MV-4-11 (cell line): ENCODE measurements at places on chromosomes 1 and 21.
A peak's percentile ranks its signal among the peaks of the same experiment; 100 is the strongest.

DNA sequence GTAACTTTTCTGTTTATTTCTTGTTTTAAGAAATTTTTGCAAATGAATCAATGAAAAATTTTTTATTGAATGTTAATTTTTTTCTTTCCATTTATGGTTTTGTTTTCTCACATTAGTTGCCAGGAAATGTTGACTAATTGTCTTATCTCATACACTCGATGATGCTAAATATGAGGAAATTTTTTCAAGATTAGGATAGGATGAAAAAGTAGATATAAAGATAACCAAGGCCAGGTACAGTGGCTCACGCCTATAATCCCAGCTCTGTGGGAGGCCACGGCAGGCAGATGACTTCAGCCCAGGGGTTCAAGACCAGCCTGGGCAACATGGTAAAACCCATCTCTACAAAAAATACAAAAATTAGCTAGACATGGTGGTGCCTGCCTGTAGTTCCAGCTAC, 12.6 kb downstream of the LAX1 start:
- no peak for DNase-seq

DNA sequence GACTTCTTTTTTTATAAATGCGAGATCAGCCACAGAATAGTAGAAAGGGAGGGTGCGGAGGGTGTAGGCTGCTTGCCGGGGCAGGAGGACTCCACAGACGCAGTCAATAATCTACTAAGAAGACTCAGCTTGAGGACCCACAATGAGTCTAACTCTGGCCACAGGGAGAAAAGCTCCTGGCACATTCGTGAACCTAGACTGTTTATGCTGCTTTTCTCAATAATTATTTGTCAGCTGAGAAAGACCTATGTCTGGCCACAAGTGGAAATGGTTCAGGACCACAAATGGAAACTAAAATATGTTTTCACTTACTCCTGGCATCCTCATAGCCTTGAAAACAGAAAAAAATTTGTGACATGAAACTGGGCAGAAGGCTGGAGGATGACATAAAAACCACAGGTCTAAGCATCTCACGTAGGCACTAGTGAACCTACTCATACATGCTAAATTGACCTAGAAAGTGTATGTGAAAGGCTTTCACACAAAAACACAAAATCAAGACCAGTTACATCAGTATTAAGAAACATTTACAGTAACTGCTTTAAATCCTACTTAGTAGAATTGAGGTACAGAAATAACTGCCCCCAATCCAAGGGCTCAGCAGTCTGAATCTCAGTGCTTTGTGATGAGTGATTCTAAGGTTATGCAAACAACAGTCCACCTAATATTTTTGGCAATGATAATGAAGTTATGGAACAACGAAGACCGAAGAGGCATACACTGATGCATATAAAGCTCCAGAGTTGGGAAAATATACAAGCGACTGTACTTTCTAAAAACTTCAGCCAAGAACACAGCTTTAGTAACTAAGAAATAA, 159.5 kb downstream of the SLC45A1 start:
- DNase-seq = peak; percentile 34

DNA sequence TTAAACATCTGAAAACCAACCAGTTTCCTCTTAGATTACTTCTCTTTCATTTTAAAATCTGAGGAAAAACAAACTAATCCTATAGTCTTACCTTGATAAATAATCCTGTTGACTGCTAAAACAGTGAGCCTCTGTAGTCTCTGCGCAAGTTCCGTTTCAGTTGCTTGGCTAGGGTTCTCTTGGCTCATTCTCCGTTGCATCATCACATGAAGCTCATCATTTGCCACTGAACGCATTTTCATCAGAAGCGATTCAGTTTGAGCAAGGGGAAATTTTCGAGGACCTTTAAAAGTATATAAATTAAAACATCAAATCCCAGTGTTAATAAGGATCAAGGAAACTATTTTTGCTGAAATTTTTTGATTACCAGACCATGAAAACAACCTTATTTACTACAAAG, 96.7 kb upstream of the GNG4 start:
- DNase-seq = no peak

DNA sequence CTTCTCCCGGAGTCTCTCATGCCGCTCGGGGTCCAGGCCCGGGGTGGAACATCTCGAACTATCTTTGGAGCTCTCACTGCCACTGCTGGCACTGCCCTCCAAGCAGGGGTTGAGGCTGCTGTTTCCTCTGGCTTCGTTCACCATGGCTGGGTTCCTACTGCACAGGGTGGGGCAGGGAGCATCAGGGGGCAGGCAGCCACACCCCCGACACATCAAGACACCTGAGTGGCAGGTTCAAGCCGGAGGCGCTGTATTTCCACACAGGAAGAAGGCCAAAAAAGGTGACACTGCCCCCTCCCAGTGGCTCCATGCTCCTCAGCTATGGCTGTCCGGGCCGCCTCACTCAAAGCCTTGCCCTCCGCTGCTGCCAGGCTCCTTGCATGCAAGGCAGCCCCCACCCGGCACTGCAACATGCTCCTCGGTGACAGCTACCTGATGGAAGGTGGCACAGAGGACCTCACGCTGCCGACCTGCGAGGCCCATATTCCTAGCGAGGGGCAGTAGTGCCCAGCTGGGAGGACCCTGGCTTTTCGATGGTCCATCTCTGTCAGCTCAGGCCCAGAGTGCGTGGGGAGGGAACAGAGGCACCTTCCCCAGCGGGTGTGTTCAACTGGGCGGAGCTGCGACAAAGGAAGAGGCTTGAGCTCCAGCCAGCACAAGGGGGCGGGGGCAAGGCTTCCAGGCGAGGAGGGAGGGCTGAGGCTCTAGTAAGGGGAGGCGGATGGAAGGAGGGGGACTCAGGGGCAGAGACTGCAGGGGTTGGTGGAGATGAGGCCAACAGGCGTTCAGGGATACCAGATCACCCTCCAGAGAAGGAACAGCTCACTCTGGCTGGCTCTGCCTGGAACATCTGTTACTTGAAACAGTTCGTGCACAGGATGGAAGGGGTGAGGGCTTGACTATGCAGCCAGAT, 2.5 kb downstream of the MTHFR start:
- DNase-seq = peak; percentile 67

DNA sequence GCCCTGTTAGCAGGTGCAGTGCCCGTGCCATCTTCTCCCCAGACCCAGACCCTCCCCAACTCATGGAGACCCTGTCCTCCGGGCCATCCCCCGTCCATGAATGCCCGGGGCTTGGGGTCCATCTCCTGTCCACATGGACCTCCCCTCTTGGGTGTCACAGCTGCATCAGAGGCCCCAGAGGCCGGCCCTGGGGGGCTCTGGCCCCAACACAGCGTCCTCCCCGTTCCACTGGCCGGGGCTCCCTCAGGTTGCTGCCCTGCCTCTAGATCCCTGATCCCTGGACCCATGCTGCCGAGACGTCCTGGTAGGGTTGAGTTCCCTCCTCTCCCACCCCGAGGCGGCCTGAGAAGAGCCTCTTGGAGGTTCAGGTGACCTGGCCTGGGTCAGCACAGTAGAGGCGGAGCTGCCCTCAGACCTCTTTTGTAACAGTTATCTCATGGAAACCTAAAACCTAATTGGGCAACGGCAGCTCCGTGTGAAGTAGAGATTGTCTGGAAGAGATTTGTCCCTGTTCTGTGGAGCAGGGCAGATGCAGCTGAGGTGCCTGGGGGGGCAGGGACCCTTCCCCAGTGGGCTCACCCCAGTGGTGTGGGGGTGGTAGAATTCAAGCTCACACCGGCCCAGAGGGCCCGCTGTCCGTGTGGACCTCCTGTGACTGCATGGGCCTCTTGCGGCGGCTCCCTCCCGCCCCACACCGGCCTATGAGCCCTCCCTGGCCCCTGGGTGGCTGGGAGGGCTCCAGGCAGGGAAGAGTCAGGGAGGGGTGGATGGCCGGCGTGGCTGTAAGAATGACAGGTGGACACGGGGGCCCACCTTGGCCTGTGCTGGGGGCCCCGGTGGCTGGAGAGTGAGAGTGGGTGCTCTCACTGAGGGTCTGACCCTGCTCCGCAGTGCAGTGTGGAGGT, 56.1 kb downstream of the SKI start:
- DNase-seq = no peak

DNA sequence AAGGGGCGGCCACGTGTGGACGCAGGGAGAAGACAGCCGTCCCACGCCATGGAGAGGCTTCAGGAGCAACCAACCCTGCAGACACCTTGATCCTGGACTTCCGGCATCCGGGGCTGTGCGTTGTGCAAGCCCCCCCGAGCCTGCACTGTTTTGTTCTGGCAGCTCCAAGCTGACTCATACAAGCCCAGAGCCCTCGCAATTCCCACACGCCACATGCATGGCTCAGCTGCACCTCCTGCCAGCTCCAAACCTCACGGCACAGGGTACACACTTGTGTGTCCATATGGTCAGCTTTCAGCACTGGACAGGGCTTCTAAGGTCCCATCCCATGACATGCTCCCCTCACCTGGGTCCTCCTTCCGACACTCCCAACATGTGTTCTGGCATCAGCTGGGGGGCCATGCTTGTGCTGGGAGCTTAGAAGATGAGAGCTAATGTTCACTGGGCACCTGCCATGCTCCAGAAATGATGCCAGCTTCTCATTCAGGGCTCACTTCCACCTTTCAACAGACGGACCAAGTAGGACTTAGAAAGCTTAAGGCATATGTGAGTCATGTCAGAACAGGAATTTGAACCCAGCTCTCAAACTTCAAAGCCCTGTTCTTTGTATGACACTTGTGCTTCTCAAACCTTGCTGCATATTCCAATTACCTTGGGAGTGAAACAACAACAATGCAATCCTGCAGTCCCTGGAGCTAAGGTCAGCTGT, 137.3 kb downstream of the PGBD5 start:
- DNase-seq = no peak

GRCh38 chr1:170503665-170504064, 28.3 kb upstream of the GORAB start:
- DNase-seq = no peak

GRCh38 chr1:13792419-13792818, 92.4 kb downstream of the PRDM2 start:
- DNase-seq = no peak

GRCh38 chr1:2049225-2049717, 940 bp upstream of the PRKCZ start:
- no peak for DNase-seq

- DNase-seq = no peak
Measured at GRCh38 chr21:28473530-28474220, 519.0 kb downstream of the LTN1 start.

DNA sequence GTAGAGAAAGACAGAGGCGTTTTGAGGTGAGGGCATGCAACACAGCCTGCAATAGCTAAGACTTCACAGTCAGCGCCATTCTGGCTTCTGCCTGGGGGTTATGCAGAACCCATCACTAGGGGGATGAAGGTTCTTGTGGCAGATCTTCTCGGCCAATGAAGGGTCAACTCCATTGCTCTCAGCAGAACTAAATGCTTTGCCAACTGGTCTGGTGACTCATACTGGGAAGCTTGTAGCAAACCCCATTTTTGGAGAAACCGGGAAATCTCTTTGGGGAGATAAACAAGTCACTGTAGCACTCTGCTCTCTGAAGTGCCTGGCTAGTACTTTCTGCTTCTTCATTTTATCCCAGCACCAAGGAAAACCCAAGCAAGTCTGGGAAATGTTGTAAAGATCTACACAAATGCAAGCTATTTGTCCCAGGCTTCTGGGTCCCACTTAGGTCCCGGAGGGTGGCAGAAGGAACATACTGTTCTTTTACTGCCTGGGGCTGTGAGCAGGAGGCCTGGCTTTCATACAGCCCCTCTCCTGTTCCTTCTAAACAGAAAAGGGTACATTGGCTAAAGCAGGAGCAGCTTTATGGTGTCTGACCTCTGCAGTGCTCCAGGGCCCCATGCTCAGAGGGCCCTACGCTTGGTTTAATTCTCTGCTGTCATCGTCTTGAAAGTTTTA, 28.8 kb downstream of the SHISA4 start:
- no peak for DNase-seq

DNA sequence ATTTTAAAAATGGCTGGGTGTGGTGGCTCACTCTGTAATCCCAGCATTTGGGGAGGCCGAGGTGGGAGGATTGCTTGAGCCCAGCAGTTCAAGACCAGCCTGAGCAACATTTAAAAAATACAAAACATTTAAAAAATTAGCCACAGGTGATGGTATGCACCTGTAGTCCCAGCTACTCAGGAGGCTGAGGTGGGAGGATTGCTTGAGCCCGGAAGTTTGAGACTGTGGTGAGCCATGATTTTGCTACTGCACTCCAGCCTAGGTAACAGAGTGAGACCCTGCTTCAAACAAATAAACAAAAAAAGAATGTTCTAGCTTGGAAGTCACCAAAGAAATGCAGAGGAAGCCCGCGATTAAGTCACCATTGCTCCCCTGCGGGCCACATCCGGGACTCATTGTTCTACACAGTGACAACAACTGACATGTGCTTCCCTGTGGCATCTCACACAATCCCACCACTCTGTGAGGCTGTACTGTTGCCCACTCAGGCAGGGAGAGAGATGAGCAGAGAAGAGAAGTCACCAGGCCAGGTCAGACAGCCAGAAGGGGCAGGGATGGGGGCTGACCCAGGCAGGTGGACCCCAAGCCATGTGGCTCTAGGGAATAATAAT, 18.4 kb upstream of the SPATC1L start:
- DNase-seq = no peak

DNA sequence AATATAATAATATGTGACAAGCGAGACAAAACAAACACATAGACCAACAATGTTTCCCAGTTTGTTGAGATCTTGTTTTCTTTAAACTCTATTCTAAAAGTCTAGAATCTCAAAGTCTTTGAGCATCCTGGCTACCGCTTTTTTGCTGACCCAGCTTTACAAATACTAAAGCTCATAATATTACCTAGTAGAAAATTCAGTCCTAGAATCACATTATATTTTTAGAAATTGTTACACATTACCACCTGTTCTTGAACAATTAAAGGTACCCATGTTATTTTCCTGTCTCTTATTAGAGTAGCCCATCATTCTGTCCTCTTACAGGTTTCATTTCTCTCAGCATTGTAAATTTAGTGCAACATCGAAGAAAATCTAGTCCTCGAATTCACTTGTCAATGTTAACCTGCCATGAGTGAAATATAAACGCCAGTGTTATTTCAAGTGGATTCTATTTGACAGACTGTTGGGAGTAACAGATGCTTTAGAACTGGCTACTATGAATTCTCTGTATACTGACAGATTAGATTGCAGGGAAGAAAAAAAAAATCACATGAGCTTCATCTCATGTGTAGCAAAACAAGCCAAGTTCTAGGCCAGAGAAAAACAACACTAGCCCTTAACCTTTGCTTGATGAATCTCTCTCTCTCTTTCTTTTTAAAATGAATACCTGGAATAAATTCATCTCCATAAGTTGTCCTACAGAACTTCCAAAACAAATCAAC, 851.2 kb upstream of the ADAMTS5 start:
- DNase-seq = no peak

GRCh38 chr1:206699000-206699586, 14.4 kb downstream of the MAPKAPK2 start:
- peak; percentile 73 for DNase-seq
